ENCODE measurements at places on chromosomes 7 and 10. TPM values are rescaled to one million over a fixed set of nuclear protein-coding genes. Genes with fewer than 3 reads are reported as not detected.

HHEX gene
- total RNA-seq: 1.1 TPM

IFIT1 gene
- total RNA-seq: 3.8 TPM

PAPSS2 gene
- 10.4 TPM for total RNA-seq

AIFM2 gene
- 3.7 TPM for total RNA-seq

GRID2IP gene
- 0.12 TPM for total RNA-seq

AKR1C1 gene
- total RNA-seq: 54.2 TPM

SRRM3 gene
- total RNA-seq: 6.2 TPM

VAX1 gene
- total RNA-seq: 0.12 TPM

RBP3 gene
- not detected for total RNA-seq

SPDYE6 gene
- total RNA-seq: not detected

SLC39A12 gene
- total RNA-seq: 0.08 TPM

ATAD1 gene
- total RNA-seq: 26.3 TPM
